ENCODE measurements at places on chromosomes 1 and 21.

- peak; percentile 82 for DNase-seq
Observed at GRCh38 chr1:44714944-44715571, 15.9 kb downstream of the RNU5D-1 start.

- DNase-seq, result no peak
Observed at GRCh38 chr1:219666242-219666641, 53.3 kb upstream of the ZC3H11B start.

- DNase-seq, result no peak
Observed at GRCh38 chr1:50335036-50335435, 88.2 kb downstream of the DMRTA2 start.

DNA sequence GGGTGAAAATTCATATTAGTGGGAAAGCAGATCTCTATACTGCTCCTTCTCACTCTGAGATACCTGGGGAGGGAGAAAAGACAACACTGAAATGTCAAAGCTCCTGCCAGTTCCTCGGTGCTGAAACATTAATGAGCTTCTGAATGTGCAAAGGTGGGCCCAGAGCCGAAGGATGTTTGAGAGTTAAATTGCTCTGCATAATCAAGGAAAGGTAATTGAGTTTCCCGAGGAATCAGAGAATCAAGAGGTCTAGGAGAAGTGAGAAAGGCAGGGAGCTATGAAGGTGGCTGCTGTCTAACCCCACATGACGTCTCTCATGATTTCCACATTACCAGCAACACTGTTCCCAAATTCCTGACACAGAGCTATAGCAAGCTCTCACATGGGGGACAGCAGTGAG is 346.7 kb downstream of the SMYD3 start:
- no peak for DNase-seq

- DNase-seq, result no peak
Observed at GRCh38 chr21:25314247-25314646, 293.0 kb downstream of the MRPL39 start.

DNA sequence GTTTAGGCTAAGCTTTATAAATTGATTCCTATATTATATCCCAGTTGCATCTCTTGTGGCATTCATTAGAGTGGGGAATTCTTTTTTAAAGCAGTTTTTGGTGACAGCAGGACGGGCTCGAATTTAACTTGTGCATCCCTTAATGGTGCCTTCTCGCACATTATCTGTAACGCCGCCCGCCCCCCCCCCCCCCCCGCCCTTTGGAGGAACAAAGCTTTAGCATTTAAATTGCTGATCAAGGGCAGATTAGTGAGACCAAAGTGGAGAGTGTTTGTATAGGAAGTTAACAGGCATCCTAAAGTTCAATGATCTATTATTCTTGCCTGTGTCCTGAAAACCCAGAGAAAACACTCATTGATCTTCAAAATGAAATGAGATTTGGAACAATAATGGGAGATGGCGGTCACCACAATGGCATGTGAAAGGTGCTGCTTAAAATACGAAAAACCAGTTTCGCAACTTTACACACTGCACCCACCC is 2.2 kb downstream of the LMO4 start:
- peak; percentile 15 for DNase-seq

DNA sequence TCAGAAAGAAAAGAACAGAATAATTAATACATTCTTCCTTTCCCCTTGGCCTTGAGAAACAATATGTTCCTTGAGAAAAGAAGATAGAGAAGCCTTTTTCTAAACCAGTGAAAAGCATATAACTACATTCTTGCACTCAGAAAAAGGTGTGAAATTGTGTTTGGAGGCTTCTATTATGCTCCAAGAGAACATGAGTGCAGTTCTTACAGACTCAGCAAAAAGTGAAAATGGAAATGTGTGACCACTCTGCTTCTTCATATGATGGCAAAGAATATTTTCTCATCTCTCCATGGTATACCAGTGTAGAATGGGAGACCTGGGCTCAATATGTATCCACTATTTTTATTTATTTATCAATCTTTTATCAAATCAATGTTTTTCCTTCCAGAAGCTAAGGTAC is 43.2 kb downstream of the ALG14 start:
- DNase-seq, result no peak

GRCh38 chr1:62315387-62315786 is 3.8 kb downstream of the KANK4 start:
- DNase-seq, result no peak

GRCh38 chr1:68196676-68197075 is 35.6 kb downstream of the WLS start:
- no peak for DNase-seq

DNA sequence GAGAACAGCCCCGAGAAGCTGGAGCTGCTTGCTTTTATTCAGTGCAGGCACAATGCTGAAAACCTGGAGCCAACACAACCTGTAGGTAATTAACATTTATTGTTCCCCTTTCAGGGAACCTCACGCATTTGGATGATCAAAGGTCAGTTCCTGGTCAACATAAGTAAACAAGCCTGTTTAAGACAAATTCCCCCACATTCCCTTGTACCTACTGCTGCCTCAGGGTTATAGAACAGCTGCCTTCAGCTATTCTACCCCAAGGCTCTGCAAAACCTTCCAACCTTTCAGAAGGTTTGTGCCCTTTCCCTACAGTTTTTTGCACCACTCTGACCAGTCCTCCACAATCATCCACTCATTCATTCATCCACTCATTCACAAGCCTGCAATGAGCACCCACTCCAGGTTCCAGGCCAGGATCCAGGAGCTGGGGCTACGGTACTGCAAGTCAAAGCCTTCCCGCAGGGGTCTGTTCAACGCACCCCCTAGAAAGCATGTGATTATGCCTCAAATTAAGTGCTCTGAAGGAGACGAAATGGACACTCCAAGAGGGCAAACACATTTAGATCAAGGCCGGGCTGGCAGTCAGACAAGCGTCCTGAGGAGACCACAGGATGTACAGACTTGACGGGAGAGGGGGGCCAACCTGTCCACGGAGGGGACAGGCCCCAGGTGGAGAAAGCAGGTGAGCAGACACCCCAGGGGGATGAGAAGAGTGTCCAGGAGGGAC is 683.9 kb downstream of the MATN1 start:
- DNase-seq, result no peak

- DNase-seq, result no peak
Observed at GRCh38 chr1:29625084-29625420, 388.7 kb downstream of the PTPRU start.

DNA sequence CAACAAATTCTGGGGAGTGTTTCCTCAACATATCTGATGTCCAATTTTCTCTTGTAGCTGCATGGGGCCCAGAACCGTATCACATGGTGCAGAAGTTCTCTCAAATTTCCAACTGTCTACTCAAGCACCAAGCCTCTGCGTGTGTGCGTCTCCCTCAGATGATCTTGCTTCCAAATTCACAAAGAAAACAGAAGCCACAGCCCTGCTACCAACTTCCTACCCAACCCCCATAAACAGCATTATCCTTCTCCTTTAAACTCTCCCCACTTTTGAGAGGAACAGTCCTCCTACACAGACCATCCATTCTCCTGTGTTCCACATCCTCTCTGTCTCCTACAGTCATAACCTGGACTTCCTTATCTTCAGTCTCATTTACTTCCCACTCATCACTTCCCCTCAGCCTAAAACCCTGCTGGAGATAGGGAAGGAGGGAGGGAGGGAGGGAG is 354.1 kb downstream of the SMYD3 start:
- no peak for DNase-seq

DNA sequence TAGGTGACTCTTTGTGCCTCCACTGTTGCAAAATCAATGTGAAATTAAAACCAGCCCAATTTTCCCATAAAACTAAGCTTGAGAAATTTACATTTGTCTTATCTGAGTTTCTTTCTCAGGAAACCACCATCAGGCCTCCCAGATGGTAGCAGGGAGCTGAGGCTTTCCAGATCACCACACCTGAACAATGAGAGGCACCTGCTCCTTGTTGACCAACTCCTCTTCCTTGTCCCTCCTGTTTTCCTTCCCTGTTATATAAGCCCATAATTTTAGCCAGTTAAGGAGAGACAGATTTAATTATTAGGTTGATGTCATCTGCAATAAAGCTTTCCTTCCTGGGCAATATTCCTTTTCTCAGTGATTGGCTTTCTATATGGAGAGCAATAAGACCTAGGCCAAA is 32.0 kb upstream of the C1orf185 start:
- no peak for DNase-seq

GRCh38 chr1:60102267-60103061 is 28.9 kb upstream of the C1orf87 start:
- no peak for DNase-seq

GRCh38 chr1:100036718-100037655 is 67.2 kb downstream of the SLC35A3 start:
- DNase-seq, result no peak

DNA sequence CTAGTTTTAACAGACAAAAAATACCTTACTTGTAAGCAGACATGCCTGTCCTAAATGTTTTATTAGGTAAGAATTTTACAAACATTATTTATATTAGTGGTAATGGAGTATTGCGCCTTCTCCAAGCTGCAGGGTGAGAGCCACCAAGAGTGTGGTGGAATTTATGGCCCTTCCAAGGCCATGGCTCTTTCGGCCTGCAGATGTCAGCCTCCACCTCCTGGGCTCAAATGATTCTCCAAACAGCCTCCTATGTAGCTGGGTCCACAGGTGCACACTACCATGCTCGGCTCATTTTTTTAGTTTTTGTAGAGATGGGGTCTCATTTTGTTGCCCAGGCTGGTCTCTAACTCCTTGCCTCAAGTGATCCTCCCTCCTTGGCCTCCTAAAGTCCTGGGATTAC is 56.3 kb downstream of the ITGB3BP start:
- DNase-seq, result no peak

DNA sequence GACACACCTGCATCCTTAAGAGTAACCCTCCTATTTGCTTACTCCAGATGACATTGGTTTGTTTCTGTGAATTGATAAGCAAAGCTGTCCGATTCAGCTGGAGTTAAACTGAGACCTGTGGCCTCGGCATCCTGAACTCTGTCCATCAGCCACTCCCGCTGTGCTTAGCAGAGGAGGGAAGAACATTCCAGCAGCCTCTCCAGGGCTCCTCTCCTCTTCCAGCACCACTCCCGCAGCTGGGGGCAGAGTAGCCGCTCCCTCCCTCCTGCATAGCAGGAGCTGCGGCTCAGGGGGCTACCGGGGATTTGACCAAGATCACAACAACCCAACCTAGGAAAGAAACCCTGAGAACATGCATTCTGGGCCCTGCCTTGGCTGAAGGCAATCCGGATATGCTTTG is 8.8 kb downstream of the LRRC38 start:
- DNase-seq, result no peak

DNA sequence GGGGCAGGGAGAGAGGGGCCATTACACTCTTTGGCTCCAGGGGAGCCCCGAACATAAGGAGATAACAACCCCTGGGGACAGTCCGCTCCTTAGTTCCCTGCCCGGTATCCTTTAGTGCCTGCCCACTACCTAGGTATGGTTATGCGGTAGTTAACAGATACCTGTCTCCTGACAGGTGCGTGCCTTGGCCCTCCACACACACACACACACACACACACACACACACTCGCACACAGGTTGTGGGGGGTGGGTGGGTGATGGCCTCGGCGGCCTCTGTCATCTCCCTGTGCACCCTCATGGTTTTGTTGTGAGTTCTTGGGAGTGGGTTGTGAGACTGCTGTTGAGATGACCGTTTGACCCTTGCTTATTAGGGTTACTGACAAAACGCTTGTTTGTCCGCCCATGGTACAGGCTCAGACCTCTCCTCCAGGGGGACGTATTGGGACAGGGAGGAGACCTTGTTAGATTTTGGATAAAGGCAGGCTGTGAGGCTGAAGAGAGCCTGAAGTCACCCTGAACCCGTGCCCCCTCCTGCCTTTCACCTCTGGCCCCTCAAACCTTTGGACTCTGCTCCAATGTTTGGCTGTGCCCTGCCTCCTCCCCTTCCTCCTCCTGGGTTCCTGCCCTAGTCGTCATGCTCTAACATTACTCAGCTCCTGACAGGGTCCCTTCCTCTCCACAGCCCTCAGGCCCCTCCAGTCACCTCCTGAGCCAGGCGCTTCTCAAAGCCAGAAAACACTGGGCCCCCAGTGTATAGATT is 979 bp downstream of the RASSF5 start:
- DNase-seq, result no peak

DNA sequence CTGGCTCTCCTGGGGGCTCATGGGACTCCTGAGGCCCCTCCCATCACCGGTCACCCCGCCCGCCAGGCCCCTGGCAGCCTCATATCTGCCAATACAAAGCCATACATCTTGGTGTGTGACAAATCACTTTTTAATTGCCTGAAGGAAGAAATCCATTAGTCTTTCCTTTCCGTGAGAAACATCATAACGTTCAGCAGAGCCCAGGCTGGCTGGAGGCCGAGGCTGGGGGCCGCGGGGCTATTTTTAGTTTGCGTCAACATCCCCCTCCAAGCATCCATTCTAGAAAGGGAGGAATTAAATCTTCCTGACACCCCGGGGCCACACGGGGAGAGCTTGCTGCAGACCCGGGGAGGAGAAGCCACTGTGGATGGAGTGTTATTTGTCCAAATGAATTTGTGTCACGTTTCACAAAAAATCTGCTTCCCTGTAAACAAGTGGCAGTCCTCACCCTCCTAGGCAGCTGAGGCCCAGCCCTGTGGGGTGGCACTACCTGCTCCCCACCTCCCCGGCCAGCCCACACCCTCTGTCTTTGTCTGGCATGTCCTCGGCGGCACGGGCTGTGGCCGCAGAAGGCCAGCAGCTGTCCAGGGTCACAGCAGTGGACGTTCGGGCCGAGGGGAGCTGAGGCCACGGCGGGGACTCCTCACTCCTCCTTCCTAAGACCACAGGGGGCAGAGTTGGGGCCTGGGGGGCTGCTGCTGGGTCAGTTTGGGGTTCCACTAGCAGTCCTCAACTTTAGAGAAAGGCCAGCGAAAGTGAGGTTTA is 236.9 kb upstream of the VAMP3 start:
- DNase-seq, result no peak

- DNase-seq, result no peak
Observed at GRCh38 chr1:54763816-54764132, 549 bp downstream of the PARS2 start.

GRCh38 chr1:9073143-9073542 is 3.7 kb upstream of the SLC2A5 start:
- DNase-seq, result no peak

- peak; percentile 17 for DNase-seq
Observed at GRCh38 chr1:18452550-18452949, 28.2 kb upstream of the KLHDC7A start.

- no peak for DNase-seq
Observed at GRCh38 chr1:86906419-86906818, 7.5 kb downstream of the SELENOF start.

DNA sequence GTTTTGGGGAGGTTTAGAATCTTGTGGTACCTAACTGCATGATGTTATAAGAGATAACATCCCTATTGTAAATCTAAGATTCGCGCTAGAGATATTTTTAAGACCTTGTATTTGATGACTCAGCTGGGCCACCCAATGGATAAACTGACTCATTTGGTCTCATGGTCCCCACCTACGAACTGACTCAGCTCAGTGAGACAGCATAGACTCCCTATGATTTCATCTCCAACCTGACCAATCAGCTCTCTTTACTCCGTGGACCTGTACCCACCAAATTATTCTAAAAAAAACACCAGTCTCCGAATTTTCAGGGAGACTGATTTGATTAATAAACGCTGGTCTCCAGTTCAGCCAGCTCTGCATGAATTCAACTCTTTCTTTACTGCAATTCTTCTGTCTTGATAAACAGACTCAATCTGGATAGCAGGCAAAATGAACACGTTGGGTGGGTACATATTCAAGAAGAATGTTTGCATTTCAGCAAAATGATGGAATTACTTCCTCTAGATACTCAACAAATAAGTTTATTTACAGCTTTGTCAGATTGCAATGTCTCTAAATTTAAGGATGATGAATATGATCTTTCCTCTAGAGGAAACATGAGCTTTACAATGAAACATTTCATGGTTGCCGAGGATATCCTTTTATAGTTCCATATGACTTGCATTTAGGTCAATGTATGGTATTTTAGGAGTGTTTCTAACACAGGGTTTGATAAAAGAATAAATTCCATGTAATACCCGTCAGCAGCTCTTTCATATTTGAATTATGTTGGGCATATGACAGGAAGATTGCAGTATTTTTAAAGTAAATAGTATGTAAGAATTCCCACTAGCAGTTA is 516.6 kb upstream of the RGS18 start:
- no peak for DNase-seq

Data from CD4-positive, alpha-beta T cell treated with Interleukin-12 subunit alpha and Interleukin-12 subunit beta, for 1 hour (primary cell).